ENCODE measurements at places on chromosomes 13 and 19. TPM values are rescaled to one million over a fixed set of nuclear protein-coding genes. Genes with fewer than 3 reads are reported as not detected.

The PRODH2 gene
- not detected for total RNA-seq

The SUGP2 gene
- total RNA-seq: 134 TPM

The POSTN gene
- 0.24 TPM for total RNA-seq

The BRCA2 gene
- total RNA-seq: 11.9 TPM

The FGF22 gene
- total RNA-seq: not detected

The ADAT3 gene
- total RNA-seq: 10.8 TPM

The ZNF296 gene
- 3.8 TPM for total RNA-seq

The DAND5 gene
- total RNA-seq: 0.24 TPM

The WASF3 gene
- not detected for total RNA-seq

The ZBTB45 gene
- total RNA-seq: 15.0 TPM
